ENCODE measurements at places on chromosomes 1 and 21. TPM values are rescaled to one million over a fixed set of nuclear protein-coding genes. Genes with fewer than 3 reads are reported as not detected.

RGL1 gene
- polyA plus RNA-seq = 57.2 TPM

TSSK3 gene
- 2.1 TPM for polyA plus RNA-seq

IRF6 gene
- polyA plus RNA-seq = 19.4 TPM

ASH1L gene
- 38.4 TPM for polyA plus RNA-seq

IL12RB2 gene
- 0.62 TPM for polyA plus RNA-seq

TPTE gene
- not detected for polyA plus RNA-seq

AIM2 gene
- polyA plus RNA-seq = 0.19 TPM

KDM1A gene
- polyA plus RNA-seq = 131 TPM

CRYZ gene
- 199 TPM for polyA plus RNA-seq

COL9A2 gene
- 17.2 TPM for polyA plus RNA-seq

HUNK gene
- 14.5 TPM for polyA plus RNA-seq

- DNase-seq = no peak
These were observed 5.2 kb downstream of the PIGV start for GRCh38 chr1:26792924-26793323.

DNA sequence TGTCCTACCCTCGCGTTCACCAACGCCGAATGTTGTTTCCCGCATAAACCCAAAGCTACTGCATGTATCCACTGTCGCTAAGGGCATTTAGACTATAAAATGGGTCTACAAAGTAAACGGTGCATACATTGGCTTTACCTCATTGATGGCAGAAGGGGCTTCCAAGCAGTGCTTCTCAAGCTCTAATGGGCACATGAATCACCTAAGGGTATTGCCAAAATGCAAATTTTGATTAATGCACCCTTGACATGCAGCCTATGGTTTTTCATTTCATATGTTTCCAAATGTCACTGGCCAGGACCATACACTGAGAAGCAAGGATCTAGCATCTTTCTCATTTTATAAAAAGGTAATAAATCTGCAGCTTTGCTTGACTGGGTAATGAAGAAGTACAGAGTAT is 2.7 kb downstream of the OR6F1 start:
- DNase-seq = no peak

- DNase-seq = no peak
These were observed 1.2 kb downstream of the ITGA10 start for GRCh38 chr1:145908653-145909052.

GRCh38 chr1:69573911-69574310 is 6.2 kb downstream of the LRRC7 start:
- DNase-seq = no peak

DNA sequence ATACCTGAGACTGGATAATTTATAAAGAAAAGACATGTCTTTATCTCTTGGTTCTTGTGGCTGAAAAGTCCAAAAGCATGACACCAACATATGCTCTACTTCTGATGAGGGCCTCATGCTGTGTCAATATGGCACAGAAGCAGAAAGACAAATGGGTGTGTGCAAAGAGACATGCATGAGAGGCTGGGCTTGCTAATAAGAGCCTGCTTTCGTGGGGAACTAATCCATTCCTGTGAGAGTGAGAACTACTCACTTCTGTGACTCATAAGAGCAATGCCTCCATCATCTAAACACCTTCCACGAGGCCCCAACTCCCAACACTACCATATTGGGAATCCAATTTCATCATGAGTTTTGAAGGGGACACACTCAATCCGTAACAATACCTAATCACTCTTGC is 340.0 kb upstream of the DUSP10 start:
- DNase-seq = no peak

DNA sequence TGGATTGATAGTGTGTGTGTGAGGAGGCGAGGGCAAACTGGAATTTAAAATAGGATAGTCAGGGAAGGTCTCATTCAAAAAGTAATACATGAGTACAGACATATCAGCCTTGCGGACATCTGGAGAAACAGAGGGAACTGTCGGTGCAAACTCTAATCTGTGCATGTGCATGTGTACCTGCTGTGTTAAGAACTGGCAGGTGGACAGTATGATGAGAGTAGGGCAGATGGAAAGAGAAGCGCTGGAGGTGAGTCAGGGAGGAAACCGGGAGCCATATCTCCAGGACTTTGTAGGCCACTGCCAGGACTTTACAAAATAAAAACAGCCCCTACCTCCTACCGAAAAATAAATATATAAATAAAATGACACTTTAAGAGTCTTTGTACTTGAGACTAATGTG is 31.3 kb upstream of the MYBPHL start:
- DNase-seq = no peak

GRCh38 chr1:87264976-87265375 is 63.7 kb upstream of the LMO4 start:
- DNase-seq = no peak

DNA sequence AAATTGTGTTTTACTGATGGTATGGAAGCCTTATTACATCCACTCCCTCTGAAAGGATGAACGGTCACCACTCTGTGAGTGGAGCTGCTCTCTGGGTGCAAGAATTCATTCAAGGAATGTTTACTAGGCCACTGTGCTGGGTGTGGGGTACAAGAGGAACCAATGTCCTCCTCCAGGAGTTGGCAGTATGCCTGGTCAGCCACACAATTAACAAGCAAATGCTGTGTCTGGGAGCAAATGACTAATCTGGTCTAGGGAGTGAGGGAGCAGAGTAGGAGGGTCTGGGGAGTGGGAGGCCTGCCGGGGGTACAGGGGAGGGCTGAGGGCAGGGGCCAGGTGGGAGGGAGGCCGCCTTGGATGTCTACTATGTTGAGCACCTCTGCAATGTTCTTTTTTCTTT is 27.2 kb upstream of the TDRD10 start:
- no peak for DNase-seq

DNA sequence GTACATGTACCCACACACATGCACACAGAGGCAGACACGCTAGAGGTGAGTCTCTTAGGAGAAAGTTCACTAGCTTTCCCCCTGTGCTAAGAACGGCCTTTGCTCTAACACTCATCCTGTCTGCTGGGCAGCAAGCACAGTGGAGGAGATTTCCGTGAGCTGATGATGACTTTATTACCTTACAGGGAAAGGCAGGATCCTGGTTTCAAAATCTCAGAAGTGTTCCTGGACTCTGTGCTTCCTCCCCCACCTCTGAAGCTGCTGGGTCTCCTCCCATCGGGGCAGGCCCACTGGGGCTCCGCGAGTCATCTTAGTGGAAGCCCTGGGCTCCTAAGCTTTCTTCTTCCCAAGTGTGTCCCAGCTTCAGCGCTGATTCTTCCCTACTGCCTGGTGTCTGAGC is 2.7 kb downstream of the FAM3B start:
- no peak for DNase-seq

DNA sequence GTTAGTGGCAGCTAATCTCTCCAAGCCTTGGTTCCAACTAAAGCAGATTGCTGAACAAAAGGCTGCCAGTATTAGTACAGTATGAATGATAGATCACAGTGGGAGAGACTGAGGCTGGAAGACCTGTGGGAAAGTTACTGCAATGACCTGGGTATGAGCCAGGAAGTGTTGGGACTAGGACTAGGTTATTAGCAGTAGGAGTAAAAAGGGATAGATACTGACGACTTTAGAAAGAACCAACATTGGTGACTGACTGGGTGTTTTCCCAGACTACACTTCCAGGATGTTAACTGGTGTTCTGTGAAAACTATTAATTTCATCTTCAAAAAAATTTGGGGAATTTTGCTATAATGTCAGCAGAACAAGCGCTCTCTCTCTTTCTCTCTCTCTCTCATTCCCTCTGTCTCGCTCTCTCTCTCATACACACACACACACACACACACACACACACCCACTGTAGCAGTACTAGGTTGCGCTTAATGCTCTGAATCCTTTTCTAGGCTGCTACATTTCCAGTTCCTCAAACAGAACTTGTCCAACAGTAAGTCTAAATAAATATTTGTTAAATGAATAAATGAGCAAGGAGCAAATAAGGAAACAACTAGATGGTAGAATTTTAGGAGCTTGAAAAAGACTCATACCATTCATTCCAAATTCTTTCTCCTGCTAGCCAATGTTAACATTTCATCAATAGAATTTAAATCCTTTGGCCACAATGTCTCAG is 47.6 kb upstream of the RGS8 start:
- no peak for DNase-seq

GRCh38 chr1:199353906-199354305 is 673.6 kb upstream of the NR5A2 start:
- no peak for DNase-seq

DNA sequence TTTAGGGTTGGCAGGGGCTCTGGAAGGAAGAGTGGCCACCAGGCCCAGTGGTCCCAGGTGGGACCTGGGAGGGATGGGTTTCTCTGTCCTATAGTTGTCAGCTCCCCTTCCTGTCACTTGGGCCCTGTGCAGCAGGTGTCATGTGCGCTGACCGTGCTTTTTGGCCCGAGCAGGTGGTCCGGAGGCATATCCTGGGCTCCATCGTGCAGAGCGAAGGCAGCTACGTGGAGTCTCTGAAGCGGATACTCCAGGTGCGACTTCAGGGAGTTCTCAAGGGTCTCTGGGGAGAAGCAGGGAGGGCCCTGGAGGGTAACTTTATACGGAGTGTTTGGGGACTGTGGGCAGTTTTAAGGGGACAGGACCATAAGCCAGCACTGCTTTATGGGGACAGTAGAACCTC is 82.2 kb downstream of the ARHGEF10L start:
- DNase-seq = no peak

GRCh38 chr21:33783187-33783979 is 132.2 kb downstream of the ATP5PO start:
- DNase-seq = no peak

- no peak for DNase-seq
These were observed 54.1 kb upstream of the ID3 start for GRCh38 chr1:23613191-23614031.

- DNase-seq = no peak
These were observed 90.7 kb upstream of the CSF3R start for GRCh38 chr1:36573445-36573844.

DNA sequence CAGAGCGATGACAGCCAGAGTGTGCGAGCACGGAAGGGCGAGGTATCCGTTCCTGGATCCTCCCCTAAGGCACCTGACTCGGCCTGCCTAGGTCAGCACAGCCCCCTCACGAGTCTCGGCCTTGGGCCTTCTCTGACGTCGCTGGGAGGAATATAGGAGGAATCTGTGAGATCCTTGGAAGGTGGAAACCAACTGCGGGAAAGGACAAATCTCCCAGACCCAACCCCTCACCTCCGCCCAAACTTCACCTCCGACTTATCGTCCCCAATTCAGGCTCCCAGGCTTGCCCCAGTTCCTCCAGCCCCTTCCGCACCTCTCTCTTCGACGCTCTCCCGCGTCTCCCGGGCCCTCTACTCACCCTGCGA is 494 bp downstream of the APH1A start:
- DNase-seq = no peak

GRCh38 chr1:21264898-21265297 is 25.4 kb downstream of the ECE1 start:
- no peak for DNase-seq

DNA sequence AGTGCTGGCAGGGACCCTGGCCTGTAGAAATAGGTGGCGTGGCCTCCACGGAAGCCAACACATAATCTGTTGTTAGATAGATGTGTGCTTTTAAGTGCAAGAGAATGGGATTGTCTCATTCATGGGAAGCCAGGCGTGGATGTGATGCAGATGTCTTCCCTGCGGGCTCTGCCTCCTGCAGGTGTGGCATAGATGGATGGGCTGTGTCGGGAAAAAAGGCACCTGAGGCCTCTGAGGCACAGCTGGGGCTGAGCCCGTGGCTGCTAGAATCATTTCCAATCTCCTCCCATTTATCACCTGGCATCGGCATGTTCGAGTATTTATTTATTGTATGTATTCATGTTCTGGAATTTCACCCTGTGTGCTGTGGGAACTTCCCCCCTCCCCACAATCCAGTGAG is 353.4 kb upstream of the AJAP1 start:
- no peak for DNase-seq

GRCh38 chr1:67189953-67190352 is 23.7 kb downstream of the IL23R start:
- no peak for DNase-seq

DNA sequence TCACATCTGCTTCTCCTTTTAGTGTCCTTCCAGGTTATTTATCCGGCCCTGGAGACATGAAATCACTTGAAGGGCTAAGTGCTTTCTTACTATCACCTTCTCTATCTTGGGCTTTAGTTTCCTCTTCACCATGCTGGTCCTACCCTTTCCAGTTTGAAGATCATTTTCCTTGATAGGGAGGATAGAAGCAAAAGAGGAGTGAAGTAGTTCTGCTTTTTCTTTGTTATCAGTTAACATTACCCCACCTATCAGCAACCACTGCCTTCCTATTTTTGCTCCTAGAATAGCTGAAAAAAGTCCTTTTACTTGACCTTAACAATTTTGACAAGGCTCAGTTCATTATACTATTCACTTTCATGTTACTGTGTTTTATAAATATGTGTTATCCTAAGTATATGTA is 19.4 kb downstream of the RGL1 start:
- DNase-seq = no peak

DNA sequence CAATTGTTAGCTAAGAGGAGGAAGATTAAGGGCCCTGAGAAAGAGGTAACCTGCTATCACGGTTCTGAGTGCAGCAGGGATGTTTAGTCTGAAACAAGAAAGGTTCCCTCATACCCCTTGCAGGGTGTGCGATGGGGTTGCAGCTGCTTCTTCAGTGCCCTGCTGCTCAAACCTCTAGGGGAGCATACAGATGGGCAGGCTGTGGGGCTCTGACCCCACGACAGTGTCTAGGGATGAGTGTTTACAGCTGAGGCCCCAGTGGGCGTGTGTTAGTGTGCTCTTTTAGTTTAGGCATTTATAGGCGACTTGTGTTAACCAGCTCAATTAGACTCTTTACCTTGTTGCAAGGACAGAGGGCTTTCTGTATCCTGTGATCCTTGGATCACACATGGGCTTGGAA is 41.3 kb upstream of the PLA2G5 start:
- DNase-seq = no peak

DNA sequence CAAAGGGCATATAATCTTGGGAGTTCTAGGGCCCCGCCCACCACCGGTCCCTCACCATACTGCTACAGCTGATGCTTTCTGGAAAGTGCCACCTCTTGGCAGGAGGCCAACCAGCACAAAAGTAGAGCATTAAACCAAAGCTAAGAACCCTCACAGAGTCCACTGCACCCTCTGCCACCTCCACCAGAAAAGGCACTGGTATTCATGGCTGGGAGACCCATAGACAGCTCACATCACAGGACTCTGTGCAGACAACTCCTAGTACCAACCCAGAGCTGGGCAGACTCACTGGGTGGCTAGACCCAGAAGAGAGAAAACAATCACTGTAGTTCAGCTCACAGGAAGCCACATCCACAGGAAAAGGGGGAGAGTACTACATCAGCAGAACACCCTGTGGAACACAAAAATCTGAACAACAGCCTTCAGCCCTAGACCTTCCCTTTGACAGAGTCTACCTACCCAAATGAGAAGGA is 10.8 kb downstream of the THEM4 start:
- no peak for DNase-seq

DNA sequence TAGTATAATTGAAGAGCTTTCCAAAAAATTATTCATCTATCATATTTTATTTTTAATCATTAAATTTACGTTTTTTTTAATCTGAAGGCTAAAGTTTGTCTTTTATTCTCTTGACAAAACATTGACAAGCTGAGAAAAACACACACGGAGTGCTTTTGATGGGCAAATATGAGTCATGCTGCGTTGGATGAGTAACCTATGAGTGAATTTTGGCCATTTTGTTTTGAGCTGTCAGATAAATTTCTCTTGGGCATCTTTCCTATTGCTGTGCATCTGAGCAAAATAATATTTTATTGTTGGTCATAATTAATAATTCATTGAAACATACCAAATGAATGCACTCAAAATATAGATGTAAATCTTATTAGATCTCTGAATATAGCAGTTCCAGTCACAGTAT is 1144.1 kb upstream of the ADGRL2 start:
- no peak for DNase-seq

- no peak for DNase-seq
These were observed 8.3 kb upstream of the ZNF669 start for GRCh38 chr1:247112479-247112781.

- no peak for DNase-seq
These were observed 84.5 kb downstream of the PLXNA2 start for GRCh38 chr1:208159555-208160258.

Measured in right renal cortex interstitium (tissue), 3 donors.